ENCODE measurements at places on chromosomes 12 and 14.

DNA sequence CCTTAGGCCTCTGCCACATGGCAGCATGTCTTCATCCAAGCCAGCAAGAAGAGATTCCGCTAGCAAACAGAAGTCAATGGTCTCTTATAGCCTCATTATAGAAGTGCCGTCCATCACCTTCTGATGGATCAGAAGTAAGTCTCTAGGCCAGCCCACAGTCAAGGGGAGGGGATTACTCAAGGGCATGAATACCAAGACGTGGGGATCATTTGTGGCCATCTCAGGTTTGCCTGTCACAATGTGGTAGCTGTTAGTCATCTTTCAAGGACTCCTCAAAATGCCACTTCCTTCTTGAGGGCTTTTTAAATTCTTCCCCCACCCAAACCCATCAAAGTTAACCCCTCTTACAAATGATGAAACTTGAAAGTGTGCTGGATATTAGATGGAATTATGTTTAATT is 8.1 kb upstream of the ADCY6 start:
- no peak for DNase-seq

DNA sequence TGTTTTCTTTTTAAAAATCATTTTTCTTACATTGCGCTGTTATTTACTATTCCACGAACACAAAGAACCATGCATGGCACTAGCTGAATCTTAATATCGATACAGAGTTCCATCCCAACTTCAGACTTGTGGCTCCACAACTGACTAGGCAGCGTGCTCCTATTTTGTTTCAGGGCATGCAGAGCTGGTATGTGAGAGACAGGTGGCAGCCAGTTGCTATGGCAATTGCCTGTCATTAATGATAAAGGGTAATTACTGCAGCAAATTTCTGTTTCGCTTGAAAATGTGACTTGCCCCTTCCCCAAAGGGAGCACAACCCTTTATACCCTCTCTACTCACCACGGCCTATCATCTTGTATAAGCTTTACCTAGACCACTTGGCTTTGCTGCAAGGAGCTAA is 113.1 kb upstream of the G2E3 start:
- DNase-seq, result no peak

GRCh38 chr14:31492759-31493498 is 5.1 kb upstream of the GPR33 start:
- no peak for DNase-seq

GRCh38 chr12:20557096-20557495 is 138.0 kb upstream of the SLCO1C1 start:
- no peak for DNase-seq

GRCh38 chr12:100877776-100878175 is 83.2 kb downstream of the ANO4 start:
- no peak for DNase-seq

GRCh38 chr12:10896854-10897253 is 12.5 kb downstream of the TAS2R13 start:
- DNase-seq, result no peak

DNA sequence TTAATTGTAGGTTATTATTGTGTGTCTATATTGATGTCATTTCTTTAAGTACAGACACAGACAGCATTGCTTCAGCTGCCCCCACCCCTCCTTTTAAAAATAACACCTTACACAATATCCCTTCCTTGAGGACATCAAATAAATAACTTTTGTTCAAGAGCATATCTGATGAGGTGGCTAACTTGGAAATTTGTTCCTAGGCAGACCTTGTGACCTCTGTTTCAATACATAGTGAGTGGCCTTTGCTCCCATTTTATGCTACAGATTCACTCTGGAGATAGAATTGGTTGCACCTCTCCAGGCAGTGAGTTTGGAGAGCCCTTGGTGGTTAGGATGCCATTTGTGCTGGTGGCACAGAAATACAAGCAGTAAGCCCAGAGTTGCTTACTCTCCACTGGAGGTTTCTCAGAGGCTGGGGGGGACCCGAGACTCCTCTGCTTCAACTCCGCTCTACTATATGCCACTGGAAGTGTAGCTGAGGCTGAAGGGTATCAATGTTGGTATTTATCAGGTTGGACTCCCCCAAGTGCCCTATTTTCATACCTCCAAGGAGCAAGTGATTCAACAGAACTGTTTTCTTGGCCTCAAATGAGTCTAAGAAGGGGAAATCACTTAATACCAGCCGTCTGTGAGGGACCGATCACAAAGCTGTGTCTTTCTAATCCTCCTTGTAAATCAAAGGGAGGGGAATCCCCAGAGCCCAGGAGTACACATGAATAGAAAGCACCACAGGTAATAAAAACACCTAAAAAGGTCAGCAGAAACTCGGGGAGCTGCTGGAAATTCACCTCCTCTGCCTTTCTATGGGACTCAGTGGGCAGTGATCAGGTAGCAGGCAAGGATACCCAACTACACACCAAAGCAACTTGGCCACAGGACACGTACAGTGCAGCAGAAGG is 463.1 kb downstream of the RAD51B start:
- peak; percentile 30 for DNase-seq

DNA sequence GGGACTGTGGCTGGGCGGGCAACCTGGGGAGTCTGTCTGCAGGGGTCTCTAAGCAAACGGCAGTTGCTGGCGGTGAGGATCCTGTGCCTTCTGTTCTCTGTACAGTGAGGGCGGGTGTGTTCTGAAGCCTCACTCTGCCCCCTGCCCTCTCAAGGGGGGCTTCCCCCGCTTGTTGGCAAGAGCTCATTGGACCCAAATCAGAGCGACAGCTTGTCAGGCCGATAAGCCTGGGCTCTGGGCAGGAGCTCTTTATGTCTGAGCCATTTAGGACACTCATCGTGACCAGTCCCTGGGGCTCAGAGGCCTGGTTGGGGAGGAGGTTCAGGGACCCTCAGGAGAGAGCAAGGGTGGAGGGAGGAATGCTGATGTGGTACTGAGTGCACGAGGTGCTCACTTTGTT is 136.0 kb downstream of the TSPAN9 start:
- no peak for DNase-seq

- no peak for DNase-seq
These were observed 6.5 kb downstream of the MBIP start for GRCh38 chr14:36313898-36314297.

GRCh38 chr12:52901715-52902541 is 2.9 kb downstream of the KRT8 start:
- DNase-seq, result no peak

DNA sequence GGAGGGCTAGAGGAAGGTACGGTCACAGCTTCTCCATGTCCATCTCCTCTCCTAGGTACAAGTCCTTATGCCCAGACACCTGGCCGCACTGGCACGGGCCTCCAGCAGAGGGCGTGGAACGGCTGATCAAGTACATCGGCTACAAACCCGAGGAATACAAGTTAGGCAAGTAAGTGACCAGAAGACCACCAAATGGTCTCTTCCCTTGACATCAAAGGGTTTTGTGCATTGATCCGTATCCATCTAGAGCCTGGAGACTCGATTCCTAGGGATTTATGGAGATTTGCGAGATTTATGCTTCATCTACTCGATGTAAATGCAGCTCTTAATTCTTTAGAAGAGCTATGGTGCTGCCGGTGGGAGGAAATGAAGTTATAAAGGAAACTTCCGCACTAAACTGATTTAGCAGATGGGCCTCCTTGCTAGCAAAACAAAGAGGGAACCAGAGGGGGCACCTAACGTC is 44.2 kb downstream of the KCTD10 start:
- peak; percentile 42 for DNase-seq

- DNase-seq, result no peak
These were observed 48.3 kb upstream of the KCNMB4 start for GRCh38 chr12:70317781-70318180.

- DNase-seq, result no peak
These were observed 4.4 kb downstream of the AVIL start for GRCh38 chr12:57813971-57814772.

- DNase-seq, result no peak
These were observed 56.9 kb downstream of the BICD1 start for GRCh38 chr12:32163596-32163995.

- peak; percentile 45 for DNase-seq
These were observed 51.8 kb downstream of the FOXN3 start for GRCh38 chr14:89365061-89365801.

- no peak for DNase-seq
These were observed 35.1 kb upstream of the GRIP1 start for GRCh38 chr12:66713984-66714383.

DNA sequence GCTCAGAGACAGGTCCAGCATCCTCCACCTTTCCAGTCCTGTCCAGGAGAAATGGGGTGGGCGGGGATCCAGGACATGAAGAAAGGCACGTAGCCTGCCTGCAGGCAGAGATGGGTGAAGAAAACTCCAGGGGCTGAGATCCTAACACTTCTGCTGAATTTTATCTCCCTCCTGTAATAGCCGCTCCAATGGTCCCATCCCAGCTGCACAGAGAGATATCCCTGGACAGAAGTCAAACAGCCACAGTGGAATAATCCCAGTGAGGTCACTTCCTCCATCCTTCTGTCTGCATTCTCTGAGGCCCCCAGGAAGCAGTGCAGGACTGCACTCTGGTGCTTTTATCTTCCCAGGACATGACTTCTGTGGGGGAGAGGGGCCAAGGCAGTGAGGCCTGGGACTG is 26.3 kb downstream of the KRT18 start:
- DNase-seq, result no peak

DNA sequence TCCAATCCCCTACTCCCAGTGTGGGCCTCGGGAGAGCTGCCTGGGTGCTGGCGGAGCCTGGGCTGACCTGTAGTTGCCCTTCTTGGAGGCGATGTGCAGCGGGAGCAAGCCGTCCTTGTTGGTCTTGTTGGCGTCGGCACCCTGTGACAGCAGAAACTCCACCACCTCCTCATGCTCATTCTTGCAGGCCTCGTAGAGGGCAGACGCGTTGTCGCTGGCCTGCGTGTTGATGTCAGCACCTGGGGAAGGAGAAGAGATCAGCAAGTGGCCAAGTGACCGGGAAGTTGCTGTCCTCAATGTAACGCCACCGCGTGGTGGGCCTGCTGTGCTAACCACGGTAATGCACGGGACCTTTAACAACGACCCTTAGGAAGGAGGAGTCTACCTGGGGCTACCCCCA is 20.1 kb downstream of the FAM181A start:
- DNase-seq, result no peak

- no peak for DNase-seq
These were observed 431.9 kb downstream of the BCL11B start for GRCh38 chr14:98840091-98840490.

DNA sequence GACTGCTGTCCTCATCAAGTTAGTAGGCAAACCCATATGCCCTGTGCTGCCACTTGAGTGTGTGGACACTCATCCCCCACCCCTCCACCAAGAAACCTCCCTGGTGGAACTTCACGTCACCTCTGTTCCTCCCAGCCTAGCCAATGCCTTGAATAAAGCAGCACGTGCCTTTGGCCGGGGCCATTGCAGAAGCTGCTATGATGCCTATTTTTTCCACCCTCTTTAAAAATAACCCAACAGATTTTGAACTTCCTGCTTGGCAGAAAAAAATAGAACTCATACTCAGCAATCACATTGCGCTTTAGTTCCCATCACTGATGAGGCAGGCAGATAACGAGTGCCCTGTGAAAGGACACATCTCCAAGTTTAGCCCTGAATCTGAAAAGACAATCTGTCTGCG is 23.1 kb upstream of the PWP1 start:
- no peak for DNase-seq

DNA sequence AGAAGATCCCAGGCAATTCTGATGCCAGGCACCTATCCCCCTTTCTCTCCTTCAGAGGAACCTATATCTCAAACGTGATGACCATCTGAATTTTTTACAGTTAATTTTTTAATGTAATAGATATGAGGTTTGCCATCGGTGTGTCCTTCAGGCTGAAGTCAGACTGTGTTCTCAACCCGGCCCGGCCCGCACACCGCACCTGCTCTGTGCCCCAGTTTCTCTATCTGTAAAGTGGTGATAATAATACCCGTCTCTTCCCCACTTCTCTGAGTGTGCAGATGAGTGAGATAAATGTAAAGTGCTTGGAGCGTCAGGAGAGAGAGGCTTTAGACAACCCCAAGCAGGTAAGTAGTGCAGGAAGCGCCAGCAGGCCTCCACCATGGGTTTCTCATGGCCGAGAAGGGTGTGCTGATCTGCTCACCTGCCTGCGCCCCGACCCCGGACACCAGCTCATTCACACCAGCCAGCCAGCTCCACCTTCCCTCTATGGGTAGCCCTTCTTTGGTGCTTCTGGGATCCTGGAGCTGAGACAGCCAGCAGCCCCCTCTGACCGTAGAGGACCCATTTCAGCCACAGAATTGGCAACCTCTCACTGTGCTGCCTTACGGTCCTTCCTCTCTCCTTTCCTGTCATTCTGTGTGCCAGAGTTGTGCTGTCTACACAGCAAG is 80.0 kb downstream of the ZFP36L1 start:
- DNase-seq, result no peak

DNA sequence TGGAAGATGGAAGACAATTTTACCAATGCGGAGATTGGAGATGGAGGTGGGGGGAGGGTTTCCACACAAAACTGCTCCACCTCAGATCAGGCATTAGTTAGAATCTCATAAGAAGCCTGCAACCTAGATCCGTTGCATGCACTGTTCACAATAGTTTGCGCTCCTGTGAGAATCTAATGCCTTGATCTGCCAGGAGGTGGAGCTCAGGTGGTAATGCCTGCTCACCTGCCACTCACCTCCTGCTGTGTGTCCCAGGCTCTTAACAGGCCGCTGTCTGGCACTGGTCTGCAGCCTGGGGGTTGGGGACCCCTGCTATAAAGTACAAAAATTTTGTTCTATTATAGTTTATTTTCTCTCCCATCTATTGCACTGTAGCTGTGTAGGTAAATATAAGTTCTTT is 84.9 kb upstream of the FOXG1 start:
- DNase-seq, result no peak

GRCh38 chr12:94187361-94187760 is 39.0 kb downstream of the PLXNC1 start:
- DNase-seq, result no peak

DNA sequence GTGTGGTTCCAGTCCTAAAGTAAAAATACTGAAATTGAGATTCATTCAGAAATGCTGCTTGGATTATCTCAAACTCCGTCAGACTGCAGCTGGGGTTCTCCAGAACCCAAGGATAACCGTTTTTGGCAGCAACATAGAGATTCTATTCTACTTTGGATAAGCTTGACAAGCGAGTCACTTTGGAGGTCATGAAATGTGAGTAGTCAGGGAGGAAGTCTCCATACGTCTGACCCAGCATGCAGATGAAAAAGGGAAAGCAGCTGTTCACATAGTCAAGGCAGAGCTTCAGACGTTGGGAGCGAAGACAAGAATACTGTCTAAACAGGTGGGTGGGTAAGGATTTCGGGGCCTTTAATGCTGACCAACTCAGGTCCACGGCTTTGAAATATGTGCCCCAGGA is 14.9 kb upstream of the HSP90B1 start:
- no peak for DNase-seq

GRCh38 chr12:10155966-10156365 is 16.0 kb downstream of the OLR1 start:
- DNase-seq, result no peak

- no peak for DNase-seq
These were observed 1.7 kb downstream of the NDRG2 start for GRCh38 chr14:21023174-21023573.

All from T-helper 22 cell (primary cell).